Activated CD4-positive, CD25-positive, alpha-beta regulatory T cell treated with anti-CD3 and anti-CD28 coated beads, Interleukin-2, amount 50 U/mL, for 72 hours (primary cell): ENCODE measurements at places on chromosomes 4 and X.

- no peak for DNase-seq
Measured at GRCh38 chr4:128454881-128455280, 167.3 kb upstream of the PGRMC2 start.

GRCh38 chr4:15013585-15013984 lies 11.3 kb downstream of the CPEB2 start:
- no peak for DNase-seq

GRCh38 chr4:123616951-123617461 lies 220.4 kb downstream of the SPRY1 start:
- no peak for DNase-seq

DNA sequence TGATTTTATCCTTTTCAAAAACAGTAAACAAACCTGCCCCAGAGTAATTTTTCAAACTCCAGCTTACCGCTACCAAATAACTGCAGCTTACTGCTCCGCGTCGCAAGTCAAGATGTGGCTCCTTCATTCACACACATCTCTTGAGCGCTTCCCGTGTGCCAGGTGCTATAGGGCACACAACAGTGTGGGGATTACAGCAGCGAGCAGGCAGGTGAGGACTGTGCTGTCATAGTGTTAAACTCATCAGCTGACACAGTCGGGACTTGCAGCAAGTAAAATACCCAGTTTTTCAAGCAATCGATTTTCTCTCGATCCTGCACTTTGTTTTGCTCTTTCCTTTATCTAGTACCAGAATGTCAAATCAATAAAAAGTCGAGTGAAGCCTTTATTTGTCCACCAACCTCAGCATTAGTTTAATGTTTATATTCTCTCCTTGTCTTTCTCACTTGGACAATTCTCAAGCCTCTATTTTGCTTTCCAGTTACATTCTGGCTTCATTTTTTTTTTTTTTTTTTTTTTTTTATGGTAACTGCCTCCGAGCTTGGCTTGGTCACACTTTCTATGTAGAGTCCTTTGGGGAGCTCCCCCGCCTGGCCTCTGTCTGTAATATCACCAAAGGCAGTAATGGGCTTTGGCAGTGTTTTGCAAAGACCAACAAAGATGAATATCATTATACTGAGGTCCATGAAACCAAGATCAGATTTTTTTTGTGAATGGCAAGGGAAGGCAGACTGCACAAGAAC lies 8.3 kb upstream of the ASB5 start:
- no peak for DNase-seq

DNA sequence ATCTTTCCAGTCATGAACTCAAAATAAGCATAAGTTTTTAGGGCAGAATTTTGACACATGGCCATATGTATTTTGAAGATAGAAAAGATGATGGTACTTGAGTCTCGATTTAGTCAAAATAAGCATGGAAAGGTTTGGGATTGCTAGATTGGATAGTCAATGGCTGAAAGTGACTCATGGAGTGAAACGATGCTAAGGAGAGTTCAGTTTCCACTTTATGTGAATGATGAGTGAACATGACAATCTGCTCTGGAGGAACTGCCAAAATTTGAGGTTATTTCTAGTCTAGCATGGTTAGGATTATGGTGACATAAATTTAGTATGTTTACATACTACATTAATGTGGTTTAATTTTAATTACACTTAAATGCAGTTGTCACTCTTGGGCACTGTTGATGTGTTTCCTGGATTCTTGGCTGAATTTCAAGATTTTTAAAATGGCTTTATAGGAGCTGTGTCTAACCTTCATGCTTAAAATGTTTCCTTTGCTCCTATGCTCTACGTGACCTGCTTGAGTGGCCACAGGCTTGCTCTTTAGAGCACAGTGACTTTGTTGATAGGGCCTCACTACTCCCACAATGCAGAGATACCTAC lies 17.1 kb downstream of the DDX3X start:
- DNase-seq, result no peak
